ENCODE measurements at places on chromosomes 2 and 18. TPM values are rescaled to one million over a fixed set of nuclear protein-coding genes. Genes with fewer than 3 reads are reported as not detected.

Gene AQP4
- total RNA-seq: not detected

Gene SANBR
- 14.0 TPM for total RNA-seq

Gene DES
- not detected for total RNA-seq

Gene PLB1
- 0.33 TPM for total RNA-seq

Gene POTEC
- total RNA-seq: not detected

Gene G6PC2
- total RNA-seq: not detected

Gene RHOB
- total RNA-seq: 994 TPM

Gene MORN2
- total RNA-seq: 9.8 TPM

Gene GALNT14
- not detected for total RNA-seq

Gene SAG
- not detected for total RNA-seq

Gene CDCA7
- 8.5 TPM for total RNA-seq

Gene COL6A3
- 25.7 TPM for total RNA-seq

Gene PMAIP1
- total RNA-seq: 10.8 TPM

Gene TTC27
- total RNA-seq: 18.6 TPM

Gene DPYSL5
- total RNA-seq: not detected

Gene LGALSL
- 5.9 TPM for total RNA-seq

Gene EMILIN2
- total RNA-seq: 4.6 TPM

Gene C2orf15
- 0.33 TPM for total RNA-seq

Gene ALPP
- not detected for total RNA-seq

Gene GPR35
- total RNA-seq: 0.33 TPM

Gene MRPL19
- 33.0 TPM for total RNA-seq

Gene PFN4
- not detected for total RNA-seq

Gene PPP1R1C
- total RNA-seq: under 0.01 TPM

Gene CCDC141
- total RNA-seq: 0.10 TPM

Gene ASB18
- total RNA-seq: not detected

Gene DAPL1
- total RNA-seq: not detected

Gene RIT2
- not detected for total RNA-seq

Gene NT5C1B
- total RNA-seq: not detected

Gene TBR1
- 0.10 TPM for total RNA-seq

Gene C2orf78
- total RNA-seq: not detected

Gene RGPD3
- 0.38 TPM for total RNA-seq

Gene SRD5A2
- not detected for total RNA-seq

Gene LONRF2
- total RNA-seq: not detected

Gene PKP4
- 58.8 TPM for total RNA-seq

Gene UGT1A7
- not detected for total RNA-seq

Gene SLC9A4
- total RNA-seq: under 0.01 TPM

Gene GPC1
- total RNA-seq: 21.9 TPM

Gene L3MBTL4
- total RNA-seq: 0.33 TPM

Gene GREB1L
- total RNA-seq: 6.0 TPM

Gene OSBPL1A
- total RNA-seq: 17.6 TPM

Gene GPBAR1
- 0.10 TPM for total RNA-seq

Gene ANKRD30BL
- total RNA-seq: not detected

Gene CIDEA
- 6.4 TPM for total RNA-seq

Gene KIF3C
- total RNA-seq: 23.2 TPM

Gene RBM44
- total RNA-seq: 0.67 TPM

Data from vein endothelial cell (primary cell).